ENCODE measurements at places on chromosomes 3 and 15.

DNA sequence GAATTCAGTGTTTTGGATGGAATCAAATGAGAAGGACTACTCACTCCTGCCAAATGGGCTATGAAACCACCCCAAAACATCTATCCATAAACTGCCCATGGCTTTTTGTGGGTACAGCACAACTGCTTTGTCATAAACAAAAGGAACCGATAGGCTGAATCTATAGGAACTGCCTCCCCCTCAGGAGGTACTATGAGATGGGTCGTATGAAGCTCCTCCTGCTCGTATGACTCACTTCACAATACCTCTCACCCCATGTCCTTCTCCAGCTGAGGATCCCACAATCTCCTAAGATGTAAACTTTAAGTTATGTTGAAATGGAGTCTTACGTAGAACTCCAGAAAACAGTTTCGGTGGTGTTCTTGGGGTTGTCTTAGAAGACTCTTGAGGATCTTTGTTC is 129.9 kb upstream of the SAMMSON start:
- no peak for DNase-seq

GRCh38 chr3:115980709-115981108 is 357.4 kb downstream of the GAP43 start:
- DNase-seq = no peak

DNA sequence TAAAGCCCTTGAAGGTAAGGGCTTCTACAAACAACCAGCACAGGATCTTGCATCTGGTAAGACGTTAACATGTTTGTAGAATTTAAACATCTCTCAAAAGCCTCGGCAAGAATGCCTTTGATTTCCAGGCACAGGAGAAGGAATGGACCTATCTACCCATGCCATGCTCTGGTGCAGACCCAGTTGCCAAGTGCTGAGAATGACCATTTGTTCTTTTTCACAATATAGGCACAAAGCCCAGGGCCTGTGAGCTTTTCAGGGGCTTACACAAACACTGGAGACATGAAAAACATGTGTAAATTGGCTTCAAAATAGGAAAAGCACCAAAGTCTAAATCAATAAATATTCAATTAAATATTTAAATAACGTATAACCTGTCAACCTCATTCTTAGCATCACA is 266.9 kb upstream of the TTC14 start:
- DNase-seq = no peak

GRCh38 chr15:85318732-85319076 is 61.7 kb upstream of the AKAP13 start:
- no peak for DNase-seq
